ENCODE measurements at places on chromosomes 1 and 21.

GRCh38 chr21:8990326-8991087, 1530.9 kb upstream of the TPTE start:
- DNase-seq = peak; percentile 72

- DNase-seq = no peak
Observed at GRCh38 chr21:29656504-29657239, 283.1 kb downstream of the GRIK1 start.

DNA sequence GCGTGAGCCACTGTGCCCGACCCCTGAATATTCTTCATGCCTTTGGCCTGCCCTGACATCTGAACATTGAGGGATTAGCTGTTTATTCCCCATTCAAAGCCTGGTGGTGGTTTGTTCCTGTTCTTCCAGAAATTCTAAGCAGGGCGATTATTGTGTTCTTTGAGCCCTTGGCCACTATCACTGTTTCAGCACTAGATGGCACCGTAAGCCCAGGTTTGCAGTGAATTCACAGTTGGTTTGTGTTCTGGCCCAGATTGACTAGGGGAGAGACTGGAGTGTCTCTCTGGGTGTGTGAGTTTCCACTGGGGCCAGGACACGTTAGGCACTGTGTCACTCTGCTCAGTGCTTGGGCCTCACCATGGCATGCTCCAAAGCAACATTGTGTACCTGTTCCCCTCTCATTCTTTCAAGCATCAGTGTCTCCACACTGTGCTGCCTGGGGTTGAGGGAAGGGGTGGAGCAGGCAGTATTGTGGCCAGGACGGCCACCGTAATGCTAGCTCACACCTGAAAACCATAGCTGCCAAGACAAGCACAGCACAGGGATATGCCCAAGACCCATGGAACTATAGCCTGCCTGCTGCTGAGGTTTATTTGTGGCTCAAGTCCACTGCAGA, 52.7 kb downstream of the PKN2 start:
- DNase-seq = no peak

- no peak for DNase-seq
Observed at GRCh38 chr21:27466140-27466539, 499.3 kb upstream of the ADAMTS5 start.

DNA sequence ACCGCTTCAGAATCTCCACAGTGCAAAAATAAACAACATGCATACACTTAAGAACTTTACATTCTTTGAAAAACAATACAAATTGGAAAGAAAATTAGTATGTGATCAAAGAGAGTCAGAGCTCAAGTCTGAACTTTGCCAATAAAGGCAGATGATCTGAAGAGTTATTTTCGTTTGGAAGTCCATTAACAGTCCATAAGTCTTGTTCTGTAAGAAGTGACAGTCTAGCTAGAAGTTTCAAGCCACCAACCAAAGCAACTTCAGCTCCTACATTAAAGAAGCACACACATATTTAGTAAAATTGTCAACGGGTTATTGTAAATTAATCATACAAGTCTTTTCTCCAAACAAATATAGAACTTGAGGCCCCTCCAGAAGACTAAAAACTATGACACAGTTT, 20.7 kb downstream of the ANGEL2 start:
- DNase-seq = no peak

DNA sequence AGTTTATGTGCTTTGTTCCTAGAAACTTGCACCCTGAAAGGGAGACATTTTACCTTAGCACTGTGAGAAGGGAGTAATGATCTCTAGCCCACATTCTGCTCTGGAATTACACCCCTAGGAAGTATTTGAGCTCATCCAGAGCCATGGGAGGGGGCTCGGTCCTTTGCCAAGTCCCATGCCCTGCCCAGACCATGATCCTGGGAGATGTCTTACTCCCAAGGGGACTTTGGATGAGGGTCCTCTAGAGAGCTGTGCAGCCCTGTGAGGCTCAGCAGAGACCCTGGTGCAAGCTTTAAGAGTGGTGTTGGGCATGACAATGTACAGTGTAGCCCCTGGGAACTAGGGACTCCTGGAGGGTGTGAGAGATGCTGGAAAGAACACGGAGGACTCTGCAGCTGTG, 241.4 kb downstream of the HHAT start:
- DNase-seq = no peak

GRCh38 chr1:167297222-167298214, 76.8 kb downstream of the POU2F1 start:
- DNase-seq = no peak

GRCh38 chr1:116824631-116825206, 70.5 kb downstream of the CD2 start:
- no peak for DNase-seq

- DNase-seq = no peak
Observed at GRCh38 chr1:92211166-92211565, 6.5 kb upstream of the C1orf146 start.

- no peak for DNase-seq
Observed at GRCh38 chr1:93471284-93471683, 23.4 kb downstream of the FNBP1L start.

DNA sequence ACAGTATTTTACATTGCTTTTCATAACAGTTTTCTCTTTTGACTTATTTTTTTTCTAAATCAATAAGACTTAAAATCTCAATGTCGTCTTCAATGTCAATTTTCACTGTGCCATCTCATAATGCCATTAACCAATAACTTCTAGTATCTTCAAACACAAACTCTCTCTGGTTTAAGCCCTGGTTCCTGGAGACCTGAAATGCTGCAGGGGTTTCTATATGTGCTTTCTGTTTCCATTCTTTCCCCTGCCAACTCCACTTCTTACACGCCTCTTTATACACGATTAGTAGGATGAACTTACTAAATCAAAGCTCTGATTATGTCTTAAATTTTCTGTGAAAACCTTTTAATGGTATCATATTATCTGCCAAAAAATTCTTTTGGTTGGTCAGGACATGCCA, 191.4 kb downstream of the AMY1C start:
- no peak for DNase-seq

- DNase-seq = no peak
Observed at GRCh38 chr1:221667504-221667903, 74.4 kb downstream of the DUSP10 start.

DNA sequence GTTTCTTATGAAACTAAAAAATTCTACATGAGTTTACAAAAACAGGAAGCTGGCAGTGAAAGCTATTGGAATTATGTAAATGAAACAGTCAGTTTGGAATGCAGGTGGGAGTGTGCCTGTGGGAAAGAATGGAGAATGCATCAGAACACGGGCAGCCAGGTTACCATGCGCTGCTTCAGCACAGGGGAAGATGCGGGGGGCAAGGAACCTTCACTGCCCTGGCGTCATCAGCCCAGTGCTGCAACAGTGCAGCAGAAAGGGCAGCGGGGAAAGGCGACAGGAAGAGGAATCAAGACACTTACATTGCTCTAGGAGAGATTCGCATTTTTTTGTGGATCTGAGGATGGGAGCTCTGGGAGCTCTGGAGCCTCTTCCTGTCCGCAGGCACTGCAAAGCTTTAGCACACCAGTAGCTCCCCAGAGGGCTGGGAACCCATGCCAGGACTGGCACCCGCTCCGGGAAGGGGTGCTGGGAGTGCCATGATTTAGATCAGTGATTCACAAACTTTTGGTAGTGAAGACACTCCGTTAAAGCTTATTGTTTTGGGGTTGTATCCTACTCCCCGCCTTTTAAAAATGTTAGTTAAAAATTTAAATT, 64.1 kb upstream of the WDR26 start:
- no peak for DNase-seq

GRCh38 chr1:213331631-213332175, 280.7 kb downstream of the RPS6KC1 start:
- DNase-seq = no peak

- no peak for DNase-seq
Observed at GRCh38 chr21:36542312-36543101, 62.6 kb upstream of the CLDN14 start.

- DNase-seq = no peak
Observed at GRCh38 chr21:26227130-26227529, 56.6 kb upstream of the APP start.

DNA sequence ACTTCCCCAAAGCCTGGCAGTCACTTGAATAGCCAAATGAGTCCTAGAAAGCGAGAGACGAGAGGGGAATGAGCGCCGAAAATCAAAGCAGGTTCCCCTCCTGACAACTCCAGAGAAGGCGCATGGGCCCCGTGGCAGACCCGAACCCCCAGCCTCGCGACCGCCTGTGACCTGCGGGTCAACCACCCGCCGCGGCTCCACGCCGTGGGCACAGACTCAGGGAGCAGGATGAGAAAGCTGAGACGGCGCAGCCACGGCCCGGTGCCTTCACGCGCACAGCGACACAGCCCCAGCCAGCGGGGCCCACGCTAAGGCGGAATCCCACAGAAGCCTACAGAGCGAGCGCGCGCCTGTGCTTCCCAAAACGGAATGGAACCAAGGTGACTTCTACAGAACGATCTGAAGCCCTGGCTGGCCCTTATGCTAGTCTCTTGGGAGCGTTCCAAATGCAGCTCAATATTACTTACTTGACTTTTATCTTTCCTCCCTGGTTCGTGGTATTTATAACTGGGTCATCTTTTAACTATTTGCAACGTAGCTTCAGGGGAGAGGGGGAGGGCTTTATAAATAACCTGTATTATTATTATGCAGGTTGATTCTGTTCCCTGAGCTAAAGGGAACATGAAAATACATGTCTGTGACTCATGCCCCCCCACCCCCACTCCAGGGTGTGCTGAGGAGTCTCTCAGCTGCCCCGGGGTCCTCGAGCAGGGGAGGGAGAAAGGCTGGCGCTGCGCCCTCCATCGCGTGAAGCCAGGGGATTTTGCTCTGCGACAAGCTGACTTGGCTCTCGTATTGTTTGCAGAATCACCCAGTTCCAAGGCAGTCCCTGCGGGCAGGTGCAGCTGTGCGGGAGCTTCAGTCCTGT, 1.7 kb downstream of the TSPEAR start:
- no peak for DNase-seq

DNA sequence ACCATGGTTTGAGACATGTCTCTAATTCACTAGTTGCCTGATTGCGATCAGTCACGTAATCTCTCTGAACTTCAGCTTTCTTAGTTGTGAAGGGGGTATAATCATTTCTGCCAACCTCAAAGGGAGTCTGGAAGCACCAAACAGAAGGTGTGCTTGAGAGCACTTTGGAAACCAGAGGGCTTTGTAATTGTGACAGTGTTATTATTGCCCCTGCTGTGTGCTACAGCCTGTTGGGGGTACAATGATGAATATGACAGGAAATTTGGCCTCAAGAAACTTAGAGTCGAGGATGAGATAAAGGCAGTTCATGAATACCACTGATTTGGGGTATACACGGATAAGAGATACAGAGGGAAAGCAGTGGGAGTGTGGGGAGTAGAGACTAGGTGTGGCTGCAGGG, 150.2 kb upstream of the CD34 start:
- no peak for DNase-seq

- no peak for DNase-seq
Observed at GRCh38 chr1:182957902-182958395, 5.0 kb upstream of the SHCBP1L start.

GRCh38 chr1:117093091-117093534, 28.4 kb downstream of the TRIM45 start:
- DNase-seq = no peak

DNA sequence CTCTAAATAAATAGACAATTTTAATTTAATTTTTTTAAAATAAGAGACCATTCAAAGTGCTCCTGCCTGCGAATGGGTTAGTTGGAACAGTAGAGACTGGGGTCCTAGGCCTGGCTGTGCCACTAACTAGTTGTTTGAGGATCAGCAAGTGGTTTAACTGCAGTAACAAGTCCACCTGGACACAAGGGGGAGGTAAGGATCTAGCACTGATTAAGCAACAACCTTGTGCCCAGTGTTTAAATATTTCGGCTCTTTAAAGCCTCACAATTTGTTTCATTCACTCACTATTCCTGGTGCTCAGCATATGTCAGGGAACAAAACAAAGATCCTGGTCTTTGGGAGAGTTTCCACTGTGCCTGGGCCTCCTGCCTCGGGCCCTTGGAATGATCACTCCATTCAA, 1.6 kb upstream of the AGT start:
- no peak for DNase-seq

DNA sequence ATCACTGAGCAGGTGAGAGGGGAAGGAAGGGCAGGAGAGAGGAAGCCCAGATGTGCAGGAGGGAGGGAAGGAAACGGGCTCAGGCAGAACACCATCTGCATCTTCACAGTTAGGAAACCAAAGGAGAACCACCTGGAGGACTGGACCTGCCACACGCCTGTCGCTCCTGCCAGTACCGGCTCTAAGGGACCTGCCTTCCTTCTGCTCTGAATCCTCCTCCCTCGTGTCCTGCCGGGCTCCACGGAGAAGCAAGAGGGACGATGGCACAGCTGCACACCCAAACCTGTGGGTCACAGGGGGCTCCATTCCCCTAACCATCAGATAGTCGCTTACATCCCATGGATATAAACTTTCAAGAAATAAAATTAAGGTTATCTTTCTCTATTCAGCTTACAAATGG, 56.1 kb downstream of the TOR1AIP2 start:
- DNase-seq = no peak

DNA sequence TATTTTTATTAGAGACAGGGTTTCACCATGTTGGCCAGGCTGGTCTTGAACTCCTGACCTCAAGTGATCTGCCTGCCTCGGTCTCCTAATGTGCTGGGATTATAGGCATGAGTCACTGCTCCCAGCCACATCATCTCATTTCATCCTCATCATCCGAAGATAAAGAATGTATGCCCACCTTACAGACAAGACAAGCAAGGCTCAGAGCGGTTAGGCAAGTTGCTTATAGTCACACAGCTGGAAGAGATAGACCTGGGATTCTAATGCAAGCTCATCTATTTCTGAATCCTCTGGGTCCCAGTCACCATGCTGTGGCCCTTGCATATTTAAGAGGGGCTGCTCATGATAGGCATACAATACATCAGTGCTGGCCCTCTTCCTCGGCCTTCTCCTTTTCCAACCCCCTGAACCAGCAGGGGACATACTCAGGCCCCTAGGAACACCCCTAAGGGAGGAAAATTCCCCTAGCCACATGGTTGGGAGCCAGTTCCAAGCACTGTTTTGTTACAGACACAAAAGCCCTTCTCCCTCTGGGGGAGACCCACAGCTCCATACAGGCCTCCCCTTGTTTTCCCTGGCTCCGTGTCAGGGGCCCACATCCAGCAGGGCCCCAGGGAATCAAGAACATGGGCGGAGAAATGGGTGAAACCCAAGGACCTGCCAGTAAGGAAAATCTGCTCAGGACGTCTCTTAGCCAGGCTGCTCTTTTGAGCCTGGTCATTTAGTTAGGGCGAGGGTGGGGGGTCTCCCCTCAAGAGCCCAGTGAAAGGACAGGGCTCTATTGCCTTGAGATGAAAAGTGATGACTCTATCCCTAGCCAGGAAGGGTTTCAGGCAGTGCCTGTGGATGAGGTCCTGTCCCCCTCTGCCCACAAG, 6.9 kb downstream of the CSRP1 start:
- DNase-seq = no peak

DNA sequence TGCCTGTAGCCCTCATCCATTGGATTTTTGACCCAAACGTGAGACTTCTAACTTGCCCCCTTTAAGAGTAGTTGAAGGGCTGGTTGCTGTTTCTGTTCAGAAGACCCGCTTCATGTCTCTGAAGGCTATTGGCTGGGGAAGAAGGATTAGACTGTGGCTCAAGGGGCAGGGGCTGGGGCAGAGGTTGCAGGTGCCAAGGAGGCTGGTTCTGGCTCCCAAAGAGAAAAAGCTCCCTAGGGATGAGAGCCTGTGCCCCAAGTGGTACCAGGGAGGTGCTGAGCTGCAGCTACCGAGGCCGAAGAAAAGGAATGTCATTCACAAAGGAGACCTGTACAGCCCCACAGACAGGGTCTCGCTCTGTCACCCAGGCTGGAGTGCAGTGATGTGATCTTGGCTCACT, 5.8 kb downstream of the WNT3A start:
- DNase-seq = no peak
